ENCODE measurements at places on chromosomes 3 and 15. TPM values are rescaled to one million over a fixed set of nuclear protein-coding genes. Genes with fewer than 3 reads are reported as not detected.
A peak's percentile ranks its signal among the peaks of the same experiment; 100 is the strongest.

- DNase-seq, result no peak
These were observed 56.0 kb upstream of the FAM3D start for GRCh38 chr3:58722561-58722960.

DNA sequence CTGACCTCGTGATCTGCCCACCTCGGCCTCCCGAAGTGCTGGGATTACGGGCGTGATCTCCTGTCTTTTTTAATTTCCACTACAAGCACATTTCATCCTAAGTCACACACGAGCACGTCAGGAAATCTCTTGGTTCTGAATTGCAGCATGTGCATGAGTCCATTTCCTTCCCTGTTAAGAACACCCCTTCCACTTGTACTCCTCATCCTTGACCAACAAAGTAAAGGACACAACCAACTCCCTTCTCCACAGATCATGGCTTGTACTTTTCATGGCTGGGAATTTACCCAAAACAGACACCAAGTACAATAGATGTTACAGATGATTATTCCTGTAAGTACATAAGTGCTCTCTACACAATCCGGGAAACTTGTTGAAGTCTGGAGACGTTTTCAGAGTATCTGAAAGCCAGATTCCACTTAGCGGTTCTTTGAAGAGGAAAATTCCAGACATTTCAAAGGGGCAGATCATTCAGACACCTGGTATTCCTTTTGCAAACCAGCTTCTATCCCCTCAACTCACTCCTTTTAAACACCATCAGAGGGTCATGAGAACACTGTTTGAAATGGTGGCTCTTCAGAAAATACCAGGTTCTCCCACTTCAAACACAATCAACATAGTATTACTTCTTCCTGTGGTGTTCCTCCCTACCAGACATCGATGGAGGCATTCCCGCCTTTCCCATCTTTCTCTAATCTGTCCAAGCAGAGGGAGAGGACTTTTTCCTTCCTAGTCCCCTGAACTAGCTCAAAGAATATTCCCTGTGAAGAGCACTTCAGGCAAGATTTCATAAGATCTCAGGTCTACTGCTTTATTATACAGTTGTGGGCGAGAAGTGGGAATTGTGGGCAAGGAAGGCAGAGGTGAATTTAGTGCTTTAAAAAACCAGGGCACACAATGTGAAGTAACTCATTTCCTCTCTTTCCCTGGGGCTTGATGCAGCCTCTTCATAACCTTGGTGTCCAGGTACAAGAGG lies 80.1 kb upstream of the TSC22D2 start:
- DNase-seq, result no peak

The PCOLCE2 gene
- total RNA-seq, result 6.7 TPM

The ANKRD63 gene
- not detected for total RNA-seq

- peak; percentile 20 for DNase-seq
These were observed 44.5 kb upstream of the BOC start for GRCh38 chr3:113166719-113167492.

- peak; percentile 91 for DNase-seq
These were observed 340.3 kb upstream of the RBMS3 start for GRCh38 chr3:28940530-28940929.

GRCh38 chr3:134294302-134295280 lies 43.9 kb upstream of the RYK start:
- DNase-seq, result no peak

All from A172 (cell line).